ENCODE measurements at places on chromosomes 7 and 10. TPM values are rescaled to one million over a fixed set of nuclear protein-coding genes. Genes with fewer than 3 reads are reported as not detected.
A peak's percentile ranks its signal among the peaks of the same experiment; 100 is the strongest.

- DNase-seq, result no peak
Observed at GRCh38 chr7:81618396-81619014, 151.3 kb downstream of the HGF start.

The SUFU gene
- total RNA-seq, result 5.1 TPM

- DNase-seq, result peak; percentile 4
Observed at GRCh38 chr7:99943641-99944496, 14.4 kb upstream of the GJC3 start.

GRCh38 chr7:93453262-93453661 is 121.3 kb downstream of the CALCR start:
- no peak for DNase-seq

GRCh38 chr10:86871563-86872183 is 85.7 kb downstream of the MMRN2 start:
- DNase-seq, result no peak

Data from muscle of leg (tissue), 16 donors.